ENCODE measurements at places on chromosomes 5 and 9. TPM values are rescaled to one million over a fixed set of nuclear protein-coding genes. Genes with fewer than 3 reads are reported as not detected.

Gene C5orf52
- total RNA-seq: not detected

Gene AQP3
- total RNA-seq: 2.7 TPM

Gene SHC3
- total RNA-seq: 0.03 TPM

Gene NTRK2
- 0.64 TPM for total RNA-seq

Gene PHF24
- not detected for total RNA-seq

Gene FOXD1
- 16.1 TPM for total RNA-seq

Gene TMED9
- total RNA-seq: 92.8 TPM

Gene SLC2A8
- not detected for total RNA-seq

Gene ZNF300
- 20.0 TPM for total RNA-seq

Gene SPATA31D4
- not detected for total RNA-seq

Gene ADAMTS16
- total RNA-seq: 3.7 TPM

Gene C9
- not detected for total RNA-seq

Gene IL3
- not detected for total RNA-seq

Gene PCDHB14
- total RNA-seq: 1.8 TPM

Gene KCNN2
- total RNA-seq: not detected

Gene OBP2B
- not detected for total RNA-seq

Gene HAPLN1
- 170 TPM for total RNA-seq

Gene GRXCR2
- total RNA-seq: not detected

Gene FBXL7
- 4.9 TPM for total RNA-seq

Gene NFIB
- total RNA-seq: 30.9 TPM

Gene PRR16
- total RNA-seq: 2.6 TPM

Gene TAF11L10
- not detected for total RNA-seq

Gene RGS3
- 51.3 TPM for total RNA-seq

Gene FLT4
- total RNA-seq: 0.03 TPM

Gene SLC4A9
- not detected for total RNA-seq

Gene OGN
- total RNA-seq: not detected

Gene DDX4
- not detected for total RNA-seq

Gene SLC46A2
- total RNA-seq: not detected
